NK-92 treated with Interleukin-12 subunit alpha and Interleukin-12 subunit beta, amount 100 ng/mL, for 24 hours (cell line): ENCODE measurements at places on chromosomes 16 and 17.

DNA sequence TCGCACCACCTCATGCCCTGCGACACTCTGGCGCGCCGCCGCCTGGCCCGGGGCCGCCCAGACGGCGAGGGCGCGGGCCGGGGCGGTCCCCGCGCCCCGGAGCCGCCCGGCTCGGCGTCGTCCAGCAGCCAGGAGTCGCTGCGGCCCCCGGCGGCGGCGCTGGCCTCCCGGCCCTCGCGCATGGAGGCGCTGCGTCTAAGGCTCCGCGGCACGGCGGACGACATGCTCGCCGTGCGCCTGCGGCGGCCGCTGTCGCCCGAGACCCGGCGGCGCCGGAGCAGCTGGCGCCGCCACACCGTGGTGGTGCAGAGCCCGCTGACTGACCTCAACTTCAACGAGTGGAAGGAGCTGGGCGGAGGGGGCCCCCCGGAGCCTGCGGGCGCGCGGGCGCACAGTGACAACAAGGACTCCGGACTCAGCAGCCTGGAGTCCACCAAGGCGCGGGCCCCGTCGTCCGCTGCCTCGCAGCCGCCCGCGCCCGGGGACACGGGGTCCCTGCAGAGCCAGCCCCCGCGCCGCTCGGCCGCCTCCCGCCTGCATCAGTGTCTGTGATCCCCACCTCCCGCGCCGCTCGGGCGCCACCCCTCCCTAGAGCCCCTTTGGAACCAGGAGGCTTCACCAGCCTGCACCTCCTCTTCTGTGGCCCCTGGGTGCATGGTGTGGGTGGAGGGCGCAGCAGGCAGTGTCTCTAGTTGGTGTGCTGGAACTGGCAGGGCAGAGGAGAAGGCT is 82.3 kb downstream of the ARHGAP23 start:
- DNase-seq = no peak

- no peak for DNase-seq
These were observed 86.9 kb upstream of the ZNF750 start for GRCh38 chr17:82926716-82927115.

DNA sequence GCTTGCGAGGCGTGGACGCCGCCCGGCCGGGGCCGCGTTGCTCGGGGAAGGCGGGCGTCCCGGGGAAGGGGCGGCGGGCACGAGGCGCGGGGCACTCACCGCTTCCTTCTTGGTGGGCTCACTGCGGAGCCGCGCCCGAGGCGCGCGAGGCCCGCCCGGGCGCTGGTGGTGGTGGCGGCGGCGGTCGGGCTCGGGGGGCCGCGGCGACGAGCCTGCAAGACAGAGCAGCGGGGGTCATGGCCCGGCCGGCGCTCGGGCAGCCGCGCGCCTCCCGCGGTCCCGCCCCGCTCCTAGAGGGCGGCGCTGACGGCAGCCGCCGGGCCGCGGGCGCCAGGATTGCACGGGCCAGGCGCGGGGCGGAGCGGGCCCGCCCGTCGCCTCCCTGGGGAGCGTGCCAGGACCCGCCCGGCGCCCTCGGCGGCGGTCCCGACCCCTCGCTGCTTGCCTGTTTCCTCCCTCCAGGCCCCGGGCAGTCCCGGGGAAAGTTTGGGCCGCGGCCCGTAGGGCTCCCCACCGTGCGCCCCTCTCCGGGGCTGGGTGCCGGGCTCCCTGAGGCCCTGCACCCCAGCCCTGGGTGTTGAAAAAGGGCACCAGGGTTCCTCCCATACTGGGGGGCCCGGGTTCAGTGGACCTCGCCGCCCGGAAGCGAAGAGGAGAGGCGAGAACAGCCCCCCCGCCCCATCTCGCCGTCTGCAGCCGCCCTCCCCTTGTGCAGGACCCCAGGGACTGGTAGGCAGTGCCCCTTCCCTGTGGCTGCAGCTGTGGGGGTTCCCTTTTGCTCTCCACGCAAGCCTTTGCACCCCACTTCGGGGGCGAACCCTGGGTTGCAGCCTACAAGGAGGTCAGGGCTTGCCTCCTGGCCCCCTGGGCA is at the start of gene C16orf74:
Gene C16orf74, minus strand, starts transcription at position 270 of the 871 bp plus-strand sequence. CDS start 15,879 bp downstream, outside the sequence.
- DNase-seq = no peak

DNA sequence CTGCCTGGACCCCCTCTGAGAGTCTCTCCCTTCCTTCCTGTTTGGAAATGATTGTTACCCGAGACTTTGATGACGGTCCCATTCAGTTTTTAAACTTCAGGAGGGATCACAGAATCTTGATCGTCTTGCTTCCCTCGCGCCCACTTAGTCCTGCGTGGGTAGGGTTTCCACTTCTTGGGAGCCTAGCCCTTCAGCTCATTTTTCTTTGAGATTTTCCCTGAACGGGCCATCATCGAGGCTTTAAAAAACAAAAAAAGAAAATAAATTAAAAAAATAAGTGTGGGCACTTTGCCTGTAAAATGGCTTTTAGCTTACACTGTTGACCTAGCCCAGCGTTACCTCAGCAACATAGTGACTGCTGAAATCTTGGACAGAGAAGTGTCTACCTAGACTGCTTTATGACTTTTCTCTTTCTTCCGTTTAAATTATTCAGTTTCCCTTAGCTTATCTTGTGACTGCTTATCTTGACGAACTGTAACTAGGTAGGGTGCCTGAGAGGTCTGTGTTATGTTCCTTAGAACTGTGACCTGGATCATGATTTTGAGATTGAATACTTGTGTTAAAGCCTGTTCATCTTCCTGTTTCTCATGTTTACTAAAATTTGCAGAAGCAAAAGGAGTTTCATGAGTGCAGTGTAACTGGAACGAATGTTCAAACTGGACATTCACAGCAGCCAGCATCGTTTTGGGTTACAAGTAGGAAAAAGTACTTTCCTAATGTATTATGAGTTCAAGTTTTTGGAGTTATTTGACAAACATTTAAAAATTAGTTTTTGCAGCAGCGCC is 874 bp downstream of the WWP2 start:
- no peak for DNase-seq

- no peak for DNase-seq
These were observed 95.7 kb downstream of the WNT3 start for GRCh38 chr17:46722662-46723285.

- no peak for DNase-seq
These were observed 17.8 kb upstream of the ADGRG1 start for GRCh38 chr16:57610611-57611010.

GRCh38 chr17:77127735-77128361 is 12.9 kb upstream of the SEC14L1 start:
- no peak for DNase-seq

DNA sequence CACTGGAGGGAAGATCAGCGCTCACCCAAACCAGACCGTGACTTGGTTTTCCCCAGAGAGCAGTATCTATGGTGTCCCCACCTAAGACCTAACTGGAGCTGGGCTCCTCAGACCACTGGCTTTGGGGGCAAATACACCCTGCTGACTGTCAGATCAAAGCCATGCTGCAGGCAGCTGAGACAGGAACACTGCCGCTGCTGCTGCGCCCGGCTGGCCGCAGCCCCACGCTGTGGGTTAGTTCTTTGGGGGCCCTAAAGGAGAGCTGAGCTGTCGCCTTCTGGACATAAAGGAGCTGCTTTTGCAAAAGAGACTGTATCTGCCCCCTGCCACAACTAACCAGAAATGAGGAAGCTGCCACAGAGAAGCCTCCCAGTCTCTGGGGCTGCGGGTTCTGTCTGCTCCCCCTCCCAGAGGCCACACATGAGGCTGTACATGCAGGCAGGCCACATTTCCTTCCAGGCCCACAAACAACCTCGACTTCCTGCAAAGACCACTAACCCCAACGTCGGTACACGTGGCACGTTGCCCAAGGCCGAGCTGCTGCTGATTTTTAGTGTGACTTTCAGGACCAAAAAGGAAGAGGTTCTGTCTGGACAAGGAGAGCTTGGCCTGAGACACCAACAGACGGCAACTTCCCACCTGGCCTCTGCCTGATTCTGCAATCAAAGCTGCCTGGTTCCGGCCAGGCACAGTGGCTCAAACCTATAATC is 18.2 kb upstream of the ABR start:
- DNase-seq = peak; percentile 65

GRCh38 chr16:84291226-84291625 is 3.5 kb upstream of the WFDC1 start:
- no peak for DNase-seq

GRCh38 chr16:88835383-88835782 is 21.4 kb downstream of the GALNS start:
- DNase-seq = no peak

GRCh38 chr16:49345829-49346228 is 27.8 kb upstream of the C16orf78 start:
- DNase-seq = no peak

- peak; percentile 42 for DNase-seq
These were observed 10.1 kb downstream of the P3H4 start for GRCh38 chr17:41801374-41802271.

- no peak for DNase-seq
These were observed 69.0 kb upstream of the ENDOV start for GRCh38 chr17:80345841-80346497.

- no peak for DNase-seq
These were observed 54.5 kb upstream of the MTSS2 start for GRCh38 chr16:70740174-70740913.

DNA sequence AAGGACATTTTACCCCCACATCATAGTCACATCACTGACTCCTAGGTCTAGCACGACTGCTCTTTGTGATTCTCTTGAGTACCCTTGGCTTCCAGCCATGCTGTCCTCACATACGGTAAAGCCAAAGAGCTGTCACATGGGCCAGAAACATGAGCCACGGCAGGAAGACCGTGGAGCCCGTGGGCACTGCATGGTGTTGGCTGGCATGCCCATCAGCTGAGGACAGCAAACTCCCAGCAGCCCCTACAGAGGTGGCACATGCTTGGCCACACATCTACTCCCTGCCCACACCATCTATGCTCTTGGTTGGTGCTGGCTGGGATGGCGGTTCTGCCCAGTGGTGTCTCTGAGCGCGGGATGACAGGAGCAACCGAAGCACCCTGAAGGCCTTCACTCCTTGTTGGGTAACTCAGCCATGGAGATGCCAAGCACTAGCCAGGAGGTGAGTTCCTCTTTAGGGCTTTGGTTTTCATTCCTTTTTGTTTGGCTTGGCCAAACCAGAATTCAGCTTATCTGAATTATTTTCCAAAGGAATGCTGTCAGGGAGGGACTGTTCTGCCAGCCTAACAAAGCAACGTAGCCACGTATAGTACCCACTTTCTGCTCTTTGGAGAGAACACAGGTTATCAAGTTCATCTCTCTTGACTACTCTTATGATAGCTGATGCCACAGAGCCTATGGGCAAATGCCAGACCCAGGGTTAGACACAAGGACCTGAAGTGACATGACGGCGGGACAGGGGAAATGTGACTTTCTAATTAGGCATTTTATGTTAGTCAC is 10.0 kb downstream of the TNFAIP1 start:
- DNase-seq = no peak

GRCh38 chr16:57184887-57185445 is 873 bp downstream of the PSME3IP1 start:
- no peak for DNase-seq

DNA sequence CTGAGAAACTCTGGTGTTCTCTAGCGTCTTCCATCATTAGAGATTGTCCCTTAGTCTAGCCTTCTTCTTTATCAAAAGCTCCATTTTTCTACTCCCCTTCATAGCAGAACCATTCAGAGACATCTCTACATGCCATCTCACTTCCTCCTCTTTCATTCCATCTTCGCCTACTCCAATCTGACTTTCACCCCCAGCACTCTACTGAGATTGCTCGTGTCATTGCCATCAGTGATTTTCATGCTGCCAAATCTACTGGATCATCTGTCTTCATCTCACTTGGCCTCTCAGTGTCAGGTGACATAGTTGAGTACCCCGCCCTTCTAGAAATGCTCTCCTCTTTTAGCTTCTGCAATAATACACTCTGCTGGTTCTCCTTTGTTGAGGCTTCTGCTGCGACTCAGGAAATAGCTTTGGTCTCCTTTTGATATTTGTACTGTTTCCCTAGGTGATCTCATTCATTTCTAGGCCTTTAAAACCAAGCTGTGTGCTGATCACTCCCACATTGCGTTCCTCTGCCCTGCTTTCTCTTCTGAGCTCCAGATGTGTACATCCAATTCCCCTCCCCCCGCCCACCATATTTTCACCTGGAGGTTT is 119.1 kb downstream of the FTO start:
- DNase-seq = no peak

DNA sequence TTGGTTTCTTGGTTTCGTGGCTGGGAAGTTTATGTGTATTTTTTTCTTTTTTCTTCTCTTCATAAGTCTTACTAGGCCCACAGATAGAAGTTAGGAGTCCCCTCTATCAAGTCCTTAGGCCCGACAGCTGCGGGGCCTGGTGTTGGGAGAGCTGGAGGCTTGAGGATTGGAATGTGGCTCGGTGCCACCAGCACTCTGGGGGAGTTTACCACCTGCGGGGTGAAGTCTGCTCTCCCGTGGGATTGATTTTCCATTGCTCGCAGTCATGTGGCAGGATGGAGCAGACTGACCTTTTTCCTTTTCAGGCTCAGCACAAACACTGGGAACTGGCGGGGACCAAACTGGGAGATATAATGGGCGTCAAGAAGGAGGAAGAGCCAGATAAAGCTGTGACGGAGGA is 7.5 kb downstream of the DHX38 start:
- DNase-seq = no peak

GRCh38 chr17:5635949-5636348 is 51.6 kb upstream of the NLRP1 start:
- no peak for DNase-seq

DNA sequence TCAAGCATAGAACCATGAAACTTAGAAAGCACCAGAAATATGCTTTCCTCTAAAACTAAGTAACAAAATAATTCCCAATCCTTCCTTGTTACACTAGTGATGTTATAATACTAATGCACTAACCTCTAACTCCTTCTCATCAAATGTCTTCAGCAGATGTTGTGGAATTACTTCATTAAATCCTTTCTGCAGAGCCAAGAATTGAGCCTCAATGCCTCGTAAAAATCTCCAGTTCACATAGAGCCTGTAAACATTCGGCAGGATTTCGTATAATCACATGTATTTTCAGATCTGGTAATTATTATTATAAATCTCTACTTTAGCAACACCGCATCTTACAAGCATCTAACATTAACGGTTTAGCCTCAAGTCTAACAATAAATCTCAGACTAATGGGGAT is 44.7 kb downstream of the CEP95 start:
- no peak for DNase-seq

- DNase-seq = no peak
These were observed 50.8 kb upstream of the ZCCHC14 start for GRCh38 chr16:87543436-87544191.

- no peak for DNase-seq
These were observed 19.5 kb upstream of the CLEC18A start for GRCh38 chr16:69931631-69932030.
